ENCODE measurements at places on chromosomes 16 and 17.

DNA sequence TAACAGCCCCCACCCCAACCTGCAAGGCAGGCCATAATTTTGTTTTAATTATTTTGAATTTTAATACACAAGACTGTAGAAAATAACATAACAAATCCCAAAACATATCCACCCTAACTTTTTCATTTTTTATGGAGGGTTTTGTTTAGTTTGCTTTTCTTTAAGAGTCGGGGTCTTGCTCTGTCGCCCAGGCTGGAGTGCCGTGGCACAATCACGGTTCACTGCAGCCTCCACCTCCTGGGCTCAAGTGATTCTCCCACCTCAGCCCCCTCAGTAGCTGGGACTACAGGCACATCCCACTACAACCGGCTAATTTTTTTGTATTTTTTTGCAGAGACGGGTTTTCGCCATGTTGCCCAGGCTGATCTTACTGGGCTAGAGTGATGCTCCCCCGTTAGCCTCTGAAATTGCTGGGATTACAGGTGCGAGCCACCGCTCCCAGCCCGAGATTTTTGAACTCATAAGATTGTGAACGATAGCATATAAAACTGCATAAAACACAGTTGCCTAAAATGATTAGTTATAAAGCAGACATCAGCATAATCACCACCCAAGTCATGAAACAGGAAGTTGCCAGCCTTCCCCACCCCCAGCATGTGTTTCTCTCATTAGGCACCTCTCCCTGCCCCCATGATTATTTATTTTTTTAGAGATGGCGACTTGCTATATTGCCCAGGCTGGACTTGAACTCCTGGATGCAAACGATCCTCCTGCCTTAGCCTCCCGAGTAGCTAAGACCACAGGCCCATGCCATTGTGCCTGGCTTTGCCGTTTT lies 13.6 kb upstream of the DOC2B start:
- DNase-seq: no peak

GRCh38 chr17:57954397-57955182 lies 622 bp downstream of the CUEDC1 start:
- DNase-seq: no peak

- DNase-seq: no peak
These were observed 34.4 kb downstream of the GPRC5B start for GRCh38 chr16:19850131-19850817.

DNA sequence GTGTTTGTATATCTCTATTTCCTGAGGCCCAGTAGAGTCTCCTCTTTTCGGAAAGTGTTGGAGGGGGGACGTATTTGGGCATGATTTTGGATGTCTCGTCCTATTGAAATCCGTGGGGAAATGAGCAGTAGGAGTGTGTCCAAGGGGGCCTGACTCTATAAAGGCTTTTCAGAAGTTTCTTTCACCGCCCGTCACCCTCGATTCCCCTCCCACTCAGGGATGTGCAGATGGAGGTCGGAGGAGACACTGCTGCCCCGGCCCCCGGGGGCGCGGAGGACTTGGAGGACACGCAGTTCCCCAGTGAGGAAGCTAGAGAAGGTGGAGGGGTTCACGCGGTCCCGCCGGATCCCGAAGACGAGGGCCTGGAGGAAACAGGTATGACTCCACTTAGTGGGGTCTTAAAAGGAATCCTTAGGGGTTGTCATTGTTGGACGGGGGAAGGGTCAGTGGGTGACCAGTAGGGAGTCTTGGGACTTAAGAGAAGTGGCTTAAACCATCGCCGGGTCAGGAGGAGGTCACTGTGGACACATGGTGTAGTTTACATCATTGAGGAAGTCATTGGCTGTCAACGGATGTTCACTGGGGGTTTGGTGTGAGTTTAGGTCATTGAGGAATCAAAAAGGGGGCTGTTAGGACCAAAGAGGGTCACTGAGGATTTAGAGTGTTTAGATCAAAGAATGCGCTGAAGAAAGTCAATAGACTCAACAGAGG lies 424 bp downstream of the MON1B start:
- DNase-seq: no peak

DNA sequence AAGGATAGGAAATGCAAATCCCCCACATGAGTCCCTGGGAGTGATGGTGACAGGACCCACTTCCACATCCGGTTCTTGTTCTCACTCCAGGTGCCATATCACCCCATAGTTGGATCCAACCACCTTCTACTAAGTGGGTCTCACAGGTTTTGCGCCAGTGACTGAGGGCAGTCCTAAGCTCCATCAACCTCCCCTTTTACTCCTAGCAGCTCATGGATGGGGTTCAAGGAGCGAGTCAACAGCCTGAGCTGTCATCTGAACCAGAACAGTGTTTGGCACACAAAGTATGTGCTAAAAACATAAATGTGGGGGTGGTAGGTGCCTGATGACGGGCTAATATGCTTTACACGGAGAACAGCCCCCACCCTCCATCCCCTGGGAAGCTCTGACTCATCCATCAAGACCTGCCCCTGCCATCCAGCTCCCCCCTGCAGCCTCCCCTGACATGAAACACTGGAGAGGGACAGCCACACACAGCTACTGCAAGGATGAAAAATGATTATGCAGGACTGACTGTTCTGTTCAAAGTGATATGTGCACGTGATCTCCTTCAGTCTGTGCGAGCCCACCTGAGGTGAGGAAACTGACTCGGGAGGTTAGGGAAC lies 143.2 kb upstream of the CDH5 start:
- DNase-seq: no peak

DNA sequence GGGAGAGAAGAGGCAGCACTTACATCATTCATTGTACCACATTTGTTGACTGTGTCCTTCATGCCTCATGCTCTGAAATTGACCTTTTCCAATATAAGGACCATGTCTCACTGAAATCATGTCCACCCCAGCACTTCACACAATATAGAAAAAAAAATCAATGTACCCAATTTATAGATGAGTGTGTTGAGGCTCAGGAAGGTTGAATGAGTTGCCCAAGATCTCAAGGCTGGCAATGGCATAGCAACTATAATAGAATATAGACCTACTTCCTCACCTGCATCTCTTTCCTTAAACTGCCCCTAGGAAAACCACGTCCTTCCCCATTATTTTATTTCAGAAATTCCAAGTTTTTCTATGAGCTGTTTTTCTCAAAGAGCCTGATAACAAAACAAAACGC lies 912 bp upstream of the VAT1L start:
- DNase-seq: no peak

GRCh38 chr17:3600529-3601205 lies 8.5 kb downstream of the TRPV1 start:
- no peak for DNase-seq

- DNase-seq: no peak
These were observed 218.4 kb downstream of the ZNF423 start for GRCh38 chr16:49637511-49637910.

- DNase-seq: no peak
These were observed 14.2 kb upstream of the KCNG4 start for GRCh38 chr16:84254062-84254461.

DNA sequence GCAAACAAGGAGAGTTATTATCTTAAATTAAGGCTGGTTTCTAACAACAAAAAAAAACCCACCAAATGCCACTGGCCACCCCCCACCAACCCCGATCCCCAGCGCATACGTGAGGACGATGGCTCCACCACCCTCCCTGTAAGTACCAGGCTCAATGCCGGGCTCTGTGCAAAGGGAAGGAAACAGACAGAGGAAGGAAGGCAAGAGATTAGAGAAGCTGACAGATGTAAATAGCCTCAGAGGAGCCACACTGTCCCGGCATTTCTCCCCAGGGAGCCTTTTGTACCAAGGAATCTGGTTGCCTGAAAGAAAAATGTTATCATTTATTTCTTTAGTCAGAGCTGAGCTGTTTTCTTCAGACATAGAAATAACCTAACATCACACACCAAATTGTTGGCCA lies 13.1 kb downstream of the SOST start:
- no peak for DNase-seq

DNA sequence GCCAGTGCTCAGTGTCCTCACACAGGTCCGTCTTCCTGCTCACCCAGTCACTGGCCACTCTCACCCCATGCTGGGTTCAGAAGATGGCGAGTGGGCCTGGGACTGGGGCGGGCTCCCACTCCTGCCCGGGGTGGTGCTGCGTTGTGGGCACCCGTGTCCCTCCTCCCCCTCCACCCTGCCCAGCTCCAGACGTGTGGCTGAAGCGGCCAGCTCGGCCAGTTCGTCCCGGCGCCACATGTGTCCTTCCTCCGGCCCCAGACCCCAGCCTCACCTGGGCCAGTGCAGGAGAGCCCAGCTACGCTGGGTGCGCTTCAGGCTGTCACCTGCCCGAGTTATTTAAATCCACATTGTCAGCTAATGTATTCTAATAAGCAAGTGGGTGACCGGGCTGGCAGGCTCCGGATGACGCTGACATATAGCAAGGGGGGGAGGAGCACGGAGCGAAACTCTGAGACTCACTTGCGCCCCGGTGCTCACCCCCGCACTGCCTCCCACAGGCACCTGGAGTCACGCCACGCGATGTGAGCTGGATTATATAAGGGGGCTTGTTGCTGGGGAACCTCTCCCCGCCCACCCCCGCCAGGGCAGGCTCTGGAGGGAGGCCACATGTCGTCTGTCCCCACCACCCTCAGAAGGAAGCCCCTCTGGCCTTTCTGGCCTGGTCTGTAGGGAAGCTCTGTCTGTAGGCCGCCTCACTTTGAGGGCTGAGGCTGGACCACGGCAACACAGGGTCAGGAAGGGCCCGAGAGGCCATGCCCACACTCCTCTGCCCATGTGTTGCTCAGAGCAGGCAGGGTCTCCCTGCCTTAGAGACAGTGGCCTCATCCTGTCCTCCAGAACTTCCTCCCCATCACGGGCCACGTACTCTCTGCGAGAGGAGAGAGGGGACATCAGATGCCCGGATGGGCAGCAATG lies 7.1 kb upstream of the BAIAP2 start:
- DNase-seq: no peak

DNA sequence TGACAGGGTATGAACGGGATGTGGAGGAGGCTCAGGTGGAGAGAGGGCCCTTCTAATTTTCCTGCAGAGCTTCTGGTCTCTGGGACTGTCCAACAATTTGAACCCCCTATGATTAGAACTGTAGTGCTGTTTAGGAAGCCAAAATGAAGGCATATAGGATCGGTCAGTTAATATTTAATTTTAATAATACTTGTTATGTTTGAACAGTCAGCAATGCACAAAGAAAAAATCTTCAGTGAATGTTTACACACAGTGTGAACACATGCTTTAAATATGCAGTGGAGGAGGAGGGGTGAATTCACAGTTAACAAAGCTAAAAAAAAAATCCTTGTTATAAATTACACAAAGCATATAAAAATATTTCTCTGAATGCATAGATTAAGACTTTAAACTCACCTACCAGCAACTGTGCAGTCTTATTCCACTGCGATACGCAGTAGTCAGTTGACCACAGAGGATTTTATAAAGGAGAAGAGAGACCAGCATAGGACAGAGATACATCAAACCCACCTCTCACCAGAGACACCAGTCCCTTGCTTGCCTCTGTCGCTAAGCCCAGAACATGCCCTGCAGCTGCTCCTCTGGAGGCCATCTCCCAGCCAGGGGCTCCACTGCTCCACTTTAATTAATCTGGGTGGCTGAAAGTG lies 14.6 kb downstream of the ANKRD40 start:
- no peak for DNase-seq

DNA sequence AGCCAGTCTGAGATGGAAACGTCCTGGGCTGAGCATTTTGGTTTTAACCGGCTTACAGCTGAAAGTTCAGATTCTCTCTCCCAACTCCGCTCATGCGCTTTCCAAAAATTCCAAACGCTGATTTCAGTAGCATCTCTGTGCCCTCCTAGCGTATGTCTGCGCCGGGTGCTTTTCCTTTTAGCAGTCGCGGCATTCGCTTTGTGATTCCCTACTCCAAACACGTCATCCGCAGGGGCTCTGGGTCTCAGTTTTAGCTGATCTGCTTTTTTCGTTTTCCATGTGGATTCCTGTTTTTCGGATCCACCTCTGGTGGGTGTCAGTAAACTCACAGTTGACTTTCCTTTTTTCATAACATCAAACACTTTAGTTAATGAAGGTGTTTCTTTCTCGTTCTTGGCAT lies 22.1 kb upstream of the TVP23A start:
- DNase-seq: no peak

DNA sequence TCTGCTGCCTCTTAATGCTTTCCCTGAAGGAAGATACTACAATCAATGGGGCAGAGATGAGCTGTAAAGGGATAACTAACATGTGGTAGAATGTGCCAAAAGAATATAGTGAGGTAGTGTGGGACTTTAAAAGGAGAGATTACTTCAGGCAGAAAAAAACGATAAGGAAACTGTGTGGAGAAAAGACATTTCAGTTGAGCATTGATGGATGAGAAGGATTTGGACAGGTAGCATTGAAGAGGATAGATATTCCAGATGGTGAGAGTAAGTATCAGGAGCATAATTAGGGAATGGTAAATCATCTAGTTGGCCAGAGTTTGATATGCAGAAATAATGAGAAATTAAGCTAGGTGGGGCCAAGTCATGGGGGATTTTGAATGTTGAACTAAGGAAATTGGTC lies 97.3 kb downstream of the NLK start:
- no peak for DNase-seq

DNA sequence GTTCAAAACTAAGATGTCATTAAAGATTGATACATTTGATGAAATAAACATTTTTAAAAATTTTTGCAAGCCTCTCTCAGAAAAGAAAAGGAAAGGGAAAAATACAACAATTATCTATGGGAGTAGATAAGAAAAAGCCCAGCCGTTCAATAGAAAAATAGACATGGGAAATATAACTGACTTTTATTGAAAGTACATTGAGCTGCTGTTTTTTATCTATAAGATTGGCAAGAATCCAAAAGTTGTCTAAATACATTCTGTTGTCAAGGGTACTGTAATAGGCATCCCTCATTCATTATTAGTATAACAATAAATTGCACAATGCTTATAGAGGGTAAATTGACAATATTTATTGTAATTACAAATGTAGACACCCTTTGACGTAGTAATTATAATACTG lies 38.4 kb upstream of the IRX6 start:
- DNase-seq: no peak

DNA sequence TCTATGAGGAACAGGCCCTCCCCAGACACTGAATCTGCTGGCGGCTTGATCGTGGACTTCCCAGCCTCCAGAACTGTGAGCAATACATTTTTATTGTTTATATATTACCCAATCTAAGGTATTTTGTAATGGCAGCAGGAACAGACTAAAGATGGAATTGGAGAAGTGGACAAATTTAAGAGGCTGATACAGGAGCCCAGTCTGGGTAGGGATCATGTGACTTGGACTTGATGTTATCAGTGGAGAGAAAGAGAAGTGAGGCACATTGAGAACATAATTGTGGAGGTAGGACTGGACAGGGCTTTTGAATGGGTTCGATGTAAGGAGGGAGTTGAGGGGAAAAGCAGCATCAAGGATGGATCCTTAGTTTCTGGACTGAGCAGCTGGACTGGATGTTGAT lies 93.8 kb downstream of the USP31 start:
- DNase-seq: no peak

- DNase-seq: no peak
These were observed 929.6 kb upstream of the CDH8 start for GRCh38 chr16:62965831-62966230.

DNA sequence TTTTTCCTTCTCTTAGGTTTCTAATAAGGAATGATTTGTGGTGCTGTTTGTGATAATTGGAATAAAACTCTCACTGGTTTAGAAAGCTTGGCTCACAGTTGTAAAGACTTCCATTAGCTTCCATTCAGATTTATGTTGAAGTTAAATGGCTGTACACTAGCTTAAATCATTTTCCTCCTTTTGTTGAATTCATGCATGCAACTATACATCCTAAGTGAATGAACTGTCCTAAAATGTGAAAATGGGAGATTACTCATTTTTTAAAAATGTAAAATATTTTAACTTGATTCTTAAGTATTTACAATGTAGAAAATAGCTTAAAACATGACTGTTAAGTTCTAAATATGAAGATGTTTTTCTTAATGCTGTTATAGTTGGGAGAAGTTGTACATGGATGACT lies 15.2 kb downstream of the PRKCA start:
- no peak for DNase-seq
